ENCODE measurements at places on chromosomes 6 and 20. TPM values are rescaled to one million over a fixed set of nuclear protein-coding genes. Genes with fewer than 3 reads are reported as not detected.

DNA sequence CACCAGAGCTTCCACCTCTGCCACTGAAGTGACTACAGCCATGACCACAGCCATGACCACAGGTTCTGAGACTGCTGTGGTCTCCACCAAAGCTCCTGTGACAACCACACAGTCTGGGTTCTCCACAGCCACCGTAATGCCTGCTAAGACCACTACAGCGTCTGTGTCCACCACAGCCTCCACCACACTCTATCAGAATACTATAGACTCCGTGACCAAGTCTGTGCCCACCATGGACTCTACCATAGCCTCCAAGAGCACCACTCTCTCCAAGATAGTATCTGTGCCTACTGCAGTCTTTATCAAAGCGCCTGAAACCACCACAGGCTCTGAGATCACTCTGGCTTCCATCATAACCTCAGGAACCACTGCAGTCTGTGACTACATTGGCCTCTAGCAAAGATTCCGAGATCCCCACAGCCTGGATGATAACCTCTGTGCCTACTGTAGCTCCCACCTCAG is 18.3 kb upstream of the MUC21 start:
- H3K36me3 ChIP-seq, result no peaks in the 10 kb centered on the region
- no peaks in the 10 kb centered on the region for H3K4me1 ChIP-seq
- H3K27me3 ChIP-seq, result peaks cover 10% of the 10 kb centered on the region
- no peak for DNase-seq

DNA sequence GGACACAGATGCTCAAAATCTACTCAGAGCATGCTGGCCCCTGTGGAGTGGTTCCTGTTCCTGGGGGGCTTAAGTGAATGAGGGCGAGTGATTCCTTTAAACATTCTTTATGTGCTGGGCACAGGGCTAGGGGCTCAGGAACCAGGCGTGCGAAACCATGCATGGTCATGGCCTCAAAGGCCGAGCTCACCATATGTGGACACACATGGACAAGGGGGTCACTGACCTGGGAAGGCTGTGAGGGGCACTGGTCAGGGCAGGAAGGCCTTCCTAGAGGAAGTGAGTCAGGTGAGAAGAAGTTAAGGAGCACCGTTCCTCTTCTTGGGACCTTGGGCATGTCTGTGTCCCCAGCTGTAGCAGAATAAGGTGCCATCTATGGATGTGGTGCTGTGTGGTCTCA is 74.6 kb upstream of the BHLHE23 start:
- no peak for DNase-seq
- peaks cover 4% of the 10 kb centered on the region for H3K36me3 ChIP-seq
- H3K4me3 ChIP-seq, result no peak overlapping the region
- H3K27ac ChIP-seq, result no peak overlapping the region
- H3K27me3 ChIP-seq, result peaks cover 19% of the 10 kb centered on the region
- no peaks in the 10 kb centered on the region for H3K4me1 ChIP-seq

SIRPB1 gene
- 1.4 TPM for total RNA-seq

HDGFL1 gene
- not detected for total RNA-seq

PKHD1 gene
- total RNA-seq, result not detected

GRCh38 chr6:84763003-84763885 is 1.2 kb downstream of the TBX18 start:
- peaks cover 4% of the 10 kb centered on the region for H3K36me3 ChIP-seq
- no peak for DNase-seq
- H3K4me1 ChIP-seq, result peaks cover 12% of the 10 kb centered on the region
- H3K27ac ChIP-seq, result no peak overlapping the region

SAMD5 gene
- total RNA-seq, result not detected

GRCh38 chr20:22020201-22020600 is 314.7 kb downstream of the PAX1 start:
- no peak overlapping the region for H3K27ac ChIP-seq
- H3K27me3 ChIP-seq, result no peaks in the 10 kb centered on the region
- H3K4me1 ChIP-seq, result no peaks in the 10 kb centered on the region

DNA sequence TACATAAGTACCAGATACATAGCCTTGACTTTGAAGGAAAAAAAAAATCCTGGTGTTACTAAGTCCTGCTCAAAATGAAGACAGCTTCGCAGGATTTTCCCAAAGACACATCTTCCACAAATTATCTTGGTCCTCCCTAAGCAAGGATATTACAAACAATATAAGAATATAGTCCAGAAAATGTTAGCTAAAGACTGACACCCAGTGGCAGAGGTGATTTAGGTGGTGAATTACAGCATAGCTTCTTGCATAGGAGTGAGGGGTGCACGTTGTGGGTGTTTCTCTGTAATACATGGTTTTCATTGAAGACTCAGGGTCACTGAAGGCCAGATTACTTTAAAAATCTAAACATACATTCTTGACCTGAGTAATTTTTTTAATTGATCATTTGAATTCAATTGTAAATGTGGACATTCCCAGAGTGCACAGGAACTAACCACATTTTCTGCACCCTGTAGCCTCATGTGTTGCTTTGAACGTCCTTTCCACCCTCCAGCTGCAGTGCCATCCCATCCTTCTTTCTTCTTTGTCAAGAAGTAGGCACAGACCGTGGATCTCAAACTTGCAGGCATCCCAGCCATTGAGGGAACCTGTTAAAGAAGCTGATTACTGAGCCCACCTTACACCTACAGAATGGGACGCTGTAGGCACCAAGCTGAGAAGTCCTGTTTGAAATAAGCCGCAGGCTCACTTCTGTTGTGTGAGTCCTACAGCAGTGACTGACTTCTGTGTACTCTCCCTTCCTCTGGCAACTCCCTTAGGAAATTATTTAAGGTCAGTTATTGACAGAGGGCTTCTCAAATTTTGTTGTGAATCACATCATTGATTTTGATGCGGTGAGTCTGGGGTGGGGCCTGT is 102.6 kb downstream of the PERP start:
- peaks cover 20% of the 10 kb centered on the region for H3K4me1 ChIP-seq
- no peak overlapping the region for H3K4me3 ChIP-seq
- no peaks in the 10 kb centered on the region for H3K36me3 ChIP-seq
- H3K27me3 ChIP-seq, result peaks cover 3% of the 10 kb centered on the region
- no peak overlapping the region for H3K27ac ChIP-seq
- DNase-seq, result peak; percentile 51

DNA sequence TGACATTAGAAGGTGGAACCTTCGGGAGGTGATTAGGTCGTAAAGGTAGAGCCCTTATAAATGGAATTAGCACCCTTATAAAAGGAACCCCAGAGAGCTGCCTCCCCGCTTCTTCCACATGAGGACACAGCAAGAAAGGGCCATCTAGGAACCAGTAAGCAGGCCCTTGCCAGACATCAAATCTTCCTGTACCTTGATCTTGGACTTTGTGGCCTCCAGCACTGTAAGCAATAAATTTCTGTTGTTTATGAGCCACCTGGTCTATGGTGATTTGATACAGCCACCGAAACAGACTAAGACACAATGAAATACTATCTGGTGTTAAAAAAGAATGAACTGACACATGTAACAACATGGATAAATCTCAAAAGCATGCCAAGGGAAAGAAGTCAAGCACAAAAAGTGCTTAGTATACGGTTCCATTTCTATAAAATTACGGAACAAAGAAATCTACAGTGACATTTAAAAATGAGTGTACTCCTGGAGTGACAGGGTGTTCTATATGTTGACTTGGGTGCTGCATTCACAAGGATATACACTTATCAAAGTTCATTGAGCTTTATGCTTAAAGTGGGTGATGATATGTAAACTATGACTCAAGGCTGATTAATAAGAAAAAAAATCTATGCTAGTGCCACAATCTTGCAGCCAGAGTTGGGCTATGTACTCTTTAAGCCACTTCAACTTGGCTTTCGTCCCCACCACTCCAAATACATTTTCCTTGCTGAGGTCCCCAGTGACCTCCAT is 18.4 kb downstream of the SERPINB1 start:
- H3K27ac ChIP-seq, result no peak overlapping the region
- DNase-seq, result no peak
- peaks cover 24% of the 10 kb centered on the region for H3K4me1 ChIP-seq
- H3K27me3 ChIP-seq, result no peaks in the 10 kb centered on the region
- no peak overlapping the region for H3K4me3 ChIP-seq
- no peaks in the 10 kb centered on the region for H3K36me3 ChIP-seq

- no peak for DNase-seq
- H3K4me3 ChIP-seq, result no peak overlapping the region
- no peaks in the 10 kb centered on the region for H3K36me3 ChIP-seq
Measured at GRCh38 chr6:139895205-139895793, 520.9 kb upstream of the CITED2 start.

NKX2-4 gene
- total RNA-seq, result not detected

DNA sequence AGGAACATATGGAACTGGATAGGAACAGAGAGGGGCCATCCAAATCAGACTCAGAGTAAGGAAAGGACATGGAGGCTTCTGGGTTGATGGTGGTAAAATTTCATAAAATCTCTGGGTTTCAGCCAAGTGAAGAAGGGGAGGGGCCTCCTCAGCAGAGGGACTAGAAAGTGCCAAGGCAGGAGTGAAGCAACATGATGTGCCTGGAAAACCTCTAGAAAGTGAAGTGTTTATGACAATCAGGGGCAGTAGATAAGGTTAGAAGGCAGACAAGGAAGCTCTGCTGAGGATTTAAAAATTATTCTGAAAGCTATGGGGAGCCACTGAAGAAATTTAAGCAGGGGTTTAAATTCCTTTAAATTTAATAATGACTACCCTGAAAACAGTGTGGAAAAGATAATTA is 126.0 kb upstream of the TENT5A start:
- DNase-seq, result no peak
- no peak overlapping the region for H3K4me3 ChIP-seq
- no peaks in the 10 kb centered on the region for H3K4me1 ChIP-seq
- no peak overlapping the region for H3K27ac ChIP-seq
- H3K36me3 ChIP-seq, result no peaks in the 10 kb centered on the region

SMLR1 gene
- total RNA-seq, result not detected

DNA sequence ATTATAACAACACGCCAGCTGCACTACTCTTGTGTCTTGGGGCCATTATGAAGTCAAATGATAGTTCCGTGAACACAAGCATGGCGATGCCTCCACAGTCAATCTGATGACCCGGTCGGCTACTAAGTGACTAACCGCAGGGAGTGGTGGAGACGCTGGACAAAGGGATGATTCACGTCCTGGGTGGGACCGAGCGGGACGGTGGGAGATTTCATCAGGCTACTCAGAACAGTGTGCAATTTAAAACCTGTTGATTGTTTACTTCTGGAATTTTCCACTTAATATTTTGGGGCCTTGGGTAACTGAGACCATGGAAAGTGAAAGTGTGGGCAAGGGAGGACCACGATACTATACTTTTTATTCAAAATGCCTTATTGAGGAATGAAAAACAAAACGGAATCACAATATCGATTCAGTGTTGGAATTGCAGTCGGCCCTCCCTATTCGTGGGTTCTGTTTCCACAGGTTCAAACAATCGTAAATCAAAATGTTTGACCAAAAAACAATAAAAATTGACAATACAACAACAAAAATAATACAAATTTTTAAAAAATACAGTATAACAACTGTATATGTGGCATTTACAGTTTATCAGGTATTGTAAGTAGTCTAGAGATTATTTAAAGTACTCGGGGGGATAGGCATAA is 66.5 kb downstream of the MYLK4 start:
- H3K4me1 ChIP-seq, result no peaks in the 10 kb centered on the region
- no peaks in the 10 kb centered on the region for H3K27me3 ChIP-seq
- H3K27ac ChIP-seq, result no peak overlapping the region

GRCh38 chr20:25399037-25399430 is 8.4 kb upstream of the ABHD12 start:
- H3K27ac ChIP-seq, result no peak overlapping the region
- H3K4me3 ChIP-seq, result no peak overlapping the region
- DNase-seq, result peak; percentile 44
- no peaks in the 10 kb centered on the region for H3K27me3 ChIP-seq

MROH8 gene
- 0.91 TPM for total RNA-seq

DNA sequence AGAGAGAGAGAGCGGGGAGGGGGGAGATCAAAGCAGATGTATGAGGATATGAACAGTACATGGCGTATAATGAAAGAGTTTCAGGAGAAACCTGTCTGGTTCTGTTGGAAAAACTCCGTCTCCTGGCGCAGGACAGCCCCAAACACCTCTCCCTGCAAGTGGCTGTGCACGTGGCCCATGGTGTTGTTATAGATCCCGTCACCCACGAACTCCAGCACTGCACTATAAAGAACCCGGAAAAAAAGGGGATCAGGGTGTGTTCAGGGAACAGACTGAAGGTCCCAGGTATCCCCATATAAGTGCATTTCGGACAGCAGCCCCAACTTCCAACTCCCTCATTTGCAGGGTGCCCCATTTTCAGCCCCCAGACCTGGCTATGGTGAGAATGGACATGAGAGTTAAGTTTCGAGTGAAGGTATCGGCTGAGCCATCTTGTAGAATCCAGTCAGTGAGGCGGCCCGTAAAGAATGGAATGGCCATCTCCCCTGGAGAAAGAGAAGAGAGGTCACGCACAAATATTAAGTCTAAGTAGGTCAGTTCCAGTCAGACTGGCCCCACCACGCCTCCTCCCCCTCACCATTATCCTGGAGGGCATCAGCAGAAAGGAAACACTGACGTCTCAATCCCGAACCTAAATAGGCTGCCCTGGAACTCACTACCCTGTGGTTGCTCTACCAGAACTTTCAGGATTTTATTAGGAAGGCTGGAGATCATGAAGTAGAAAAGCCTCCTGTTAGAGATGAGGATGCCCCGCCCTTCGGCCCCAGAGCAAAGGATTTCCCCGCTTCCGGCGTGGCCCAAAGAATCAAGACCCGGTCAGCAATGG is 1.3 kb downstream of the TAP1 start:
- peaks cover 83% of the 10 kb centered on the region for H3K36me3 ChIP-seq
- H3K4me1 ChIP-seq, result peaks cover 67% of the 10 kb centered on the region
- H3K4me3 ChIP-seq, result peak overlapping the region; percentile 100
- peak; percentile 52 for DNase-seq

GRCh38 chr6:111427341-111428116 is 55.5 kb downstream of the REV3L start:
- H3K36me3 ChIP-seq, result peaks cover 27% of the 10 kb centered on the region
- H3K4me1 ChIP-seq, result peaks cover 44% of the 10 kb centered on the region
- H3K4me3 ChIP-seq, result no peak overlapping the region
- peak; percentile 54 for DNase-seq
- H3K27ac ChIP-seq, result no peak overlapping the region

- H3K27me3 ChIP-seq, result no peaks in the 10 kb centered on the region
- H3K36me3 ChIP-seq, result peaks cover 30% of the 10 kb centered on the region
- H3K4me3 ChIP-seq, result peak within 1 kb of the TSS; percentile 81
- peak; percentile 91 for DNase-seq
- H3K4me1 ChIP-seq, result peaks cover 40% of the 10 kb centered on the region
Measured at GRCh38 chr6:144149894-144150709, at the start of gene STX11. STX11 (plus strand) TSS chr6:144150517; CDS start chr6:144186628, 36,111 bp downstream.

DNA sequence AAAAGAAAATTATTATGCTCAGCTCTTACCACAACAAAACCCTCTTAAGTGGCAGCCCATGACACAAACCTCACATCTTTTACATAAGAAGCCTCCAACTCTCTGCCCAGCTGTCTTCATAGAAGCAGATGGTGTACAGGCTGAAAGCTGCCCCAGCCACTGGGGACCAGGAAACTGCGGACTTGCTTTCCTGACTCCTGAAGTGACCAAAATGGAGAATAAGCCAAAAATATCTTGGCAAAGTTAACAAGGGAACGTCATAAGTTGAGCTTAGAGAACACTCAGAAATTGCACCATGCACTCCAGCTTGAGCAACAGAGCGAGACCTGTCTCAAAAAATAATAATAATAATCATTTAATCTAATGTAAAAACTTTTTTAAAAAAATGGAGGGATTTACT is 160.3 kb upstream of the CDYL start:
- no peak for DNase-seq
- H3K4me1 ChIP-seq, result peaks cover 1% of the 10 kb centered on the region
- no peak overlapping the region for H3K27ac ChIP-seq
- peaks cover 12% of the 10 kb centered on the region for H3K27me3 ChIP-seq
- no peaks in the 10 kb centered on the region for H3K36me3 ChIP-seq

All from activated naive CD4-positive, alpha-beta T cell treated with anti-CD3 and anti-CD28 coated beads for 36 hours (primary cell).